NCI-H510A (cell line): ENCODE measurements at places on chromosomes 11 and 22.

GRCh38 chr11:34653031-34653430, 32.1 kb downstream of the EHF start:
- DNase-seq, result no peak

- DNase-seq, result no peak
Observed at GRCh38 chr11:80533463-80533862, 1092.6 kb upstream of the TENM4 start.

- DNase-seq, result no peak
Observed at GRCh38 chr11:20238712-20239111, 78.4 kb upstream of the DBX1 start.

- no peak for DNase-seq
Observed at GRCh38 chr11:64864473-64865285, 13.7 kb downstream of the EHD1 start.

GRCh38 chr22:41264408-41264941, 21.5 kb downstream of the RANGAP1 start:
- DNase-seq, result no peak

GRCh38 chr11:113472471-113472870, 2.7 kb downstream of the DRD2 start:
- no peak for DNase-seq

GRCh38 chr11:128521682-128522054, 65.7 kb downstream of the ETS1 start:
- DNase-seq, result no peak

- DNase-seq, result no peak
Observed at GRCh38 chr11:121936370-121936769, 179.6 kb downstream of the BLID start.

DNA sequence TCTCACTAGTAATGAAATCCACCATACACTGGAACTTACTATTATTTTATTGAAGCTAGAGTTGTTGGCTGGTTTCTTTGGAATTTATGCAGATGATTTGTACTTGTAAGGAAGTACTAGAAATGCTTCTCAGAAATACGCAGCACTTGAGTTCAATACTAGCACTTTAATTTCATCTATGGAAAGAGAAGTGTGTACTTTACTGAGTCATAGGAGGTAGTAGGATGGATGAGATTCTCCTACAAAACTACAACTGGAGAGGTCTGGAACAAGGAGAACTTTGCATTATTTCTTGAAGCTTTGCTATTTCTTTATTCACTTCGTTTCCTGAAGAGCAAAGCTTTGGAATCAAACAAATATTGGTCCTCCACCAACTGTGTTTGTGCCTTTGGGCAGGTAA, 44.1 kb upstream of the CCDC90B start:
- no peak for DNase-seq

- no peak for DNase-seq
Observed at GRCh38 chr11:68689737-68690625, 5.6 kb downstream of the GAL start.

- no peak for DNase-seq
Observed at GRCh38 chr11:5891216-5891800, 1.7 kb upstream of the OR52E5 start.

- no peak for DNase-seq
Observed at GRCh38 chr22:20922141-20922751, 5.0 kb downstream of the CRKL start.

GRCh38 chr11:133500435-133500834, 31.9 kb downstream of the OPCML start:
- no peak for DNase-seq

DNA sequence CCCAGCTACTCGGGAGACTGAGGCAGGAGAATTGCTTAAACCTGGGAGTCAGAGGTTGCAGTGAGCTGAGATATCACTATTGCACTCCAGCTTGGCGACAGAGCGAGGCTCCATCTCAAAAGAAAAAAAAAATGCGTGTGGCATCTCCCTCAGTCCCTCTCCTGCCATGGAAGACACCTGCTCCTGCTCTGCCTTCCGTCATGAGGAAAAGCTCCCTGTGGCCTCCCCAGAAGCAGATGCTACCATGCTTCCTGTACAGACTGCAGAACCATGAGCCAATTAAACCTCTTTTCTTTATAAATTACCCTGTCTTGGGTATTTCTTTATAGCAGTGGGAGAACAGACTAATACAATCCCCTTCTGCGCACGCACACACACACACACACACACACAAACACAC, 249.4 kb downstream of the MN1 start:
- DNase-seq, result no peak

DNA sequence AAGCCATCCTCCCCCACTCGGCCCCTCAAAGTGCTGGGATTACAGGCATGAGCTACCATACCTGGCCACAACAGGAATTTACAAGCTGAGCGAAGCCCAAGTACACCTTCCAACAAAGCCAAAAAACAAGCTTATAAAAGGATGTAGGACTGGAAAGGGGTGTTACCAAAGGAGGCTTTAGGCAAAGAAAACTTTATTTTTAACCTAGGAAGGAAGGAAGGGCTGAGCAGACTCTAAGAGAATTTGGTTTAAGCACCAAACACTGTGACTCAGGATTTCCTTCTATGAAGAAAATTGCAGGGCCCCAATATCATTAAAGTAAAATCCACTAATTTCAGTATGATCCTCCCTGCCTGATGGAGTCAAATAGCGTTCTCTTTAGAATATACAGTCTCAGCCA, 12.1 kb downstream of the DENND5A start:
- DNase-seq, result no peak

- no peak for DNase-seq
Observed at GRCh38 chr11:64742087-64742888, 1.7 kb downstream of the RASGRP2 start.
